Bronchial epithelial cell (primary cell): ENCODE measurements at places on chromosomes 11 and 22. TPM values are rescaled to one million over a fixed set of nuclear protein-coding genes. Genes with fewer than 3 reads are reported as not detected.
A peak's percentile ranks its signal among the peaks of the same experiment; 100 is the strongest.

- DNase-seq, result no peak
These were observed 37.8 kb upstream of the GRAMD4 start for GRCh38 chr22:46582281-46582933.

- peak; percentile 77 for DNase-seq
These were observed 1.6 kb downstream of the PIM3 start for GRCh38 chr22:49962012-49962750.

GRCh38 chr11:122910775-122911174 lies 28.2 kb downstream of the JHY start:
- peak; percentile 47 for DNase-seq

Gene CLTCL1
- 13.7 and 20.2 TPM in 2 replicates for total RNA-seq

Gene KRTAP5-2
- total RNA-seq, result not detected in 2 replicates

Gene OR52H1
- 0.38 TPM in 1 of 2 replicates, not detected in the other for total RNA-seq

GRCh38 chr22:34804604-34805003 lies 261.4 kb upstream of the ISX start:
- DNase-seq, result no peak

Gene FIBIN
- 14.2 and 33.4 TPM in 2 replicates for total RNA-seq

- peak; percentile 28 for DNase-seq
These were observed 4.5 kb upstream of the TBX10 start for GRCh38 chr11:67644042-67644441.

DNA sequence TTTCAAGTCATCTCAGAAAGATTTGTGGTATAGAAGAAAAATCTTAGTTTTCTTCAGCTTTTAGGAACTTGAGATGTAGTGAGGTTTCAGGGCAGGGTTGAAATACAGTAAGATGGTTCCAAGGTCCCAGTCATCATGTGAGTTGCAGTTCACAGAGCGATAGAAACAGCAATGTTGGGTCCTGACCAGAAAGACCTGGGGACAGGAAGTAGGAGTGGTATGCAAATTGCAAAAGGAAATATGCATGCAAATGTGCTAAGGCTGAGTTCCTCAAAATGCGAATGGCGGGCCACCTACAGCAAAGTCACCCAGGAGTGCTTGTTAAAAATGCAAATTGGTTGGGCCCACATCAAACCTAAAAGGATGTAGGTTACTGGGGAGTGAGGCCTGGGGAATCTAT lies 1032.7 kb upstream of the TENM4 start:
- DNase-seq, result no peak

Gene MS4A12
- not detected in 2 replicates for total RNA-seq

GRCh38 chr22:20239676-20240446 lies 28.3 kb downstream of the RTN4R start:
- no peak for DNase-seq

Gene GLYAT
- not detected in 2 replicates for total RNA-seq

- peak; percentile 94 for DNase-seq
These were observed 13.4 kb upstream of the ST14 start for GRCh38 chr11:130145975-130146776.

- no peak for DNase-seq
These were observed 25.2 kb downstream of the FLRT1 start for GRCh38 chr11:64060861-64061444.

DNA sequence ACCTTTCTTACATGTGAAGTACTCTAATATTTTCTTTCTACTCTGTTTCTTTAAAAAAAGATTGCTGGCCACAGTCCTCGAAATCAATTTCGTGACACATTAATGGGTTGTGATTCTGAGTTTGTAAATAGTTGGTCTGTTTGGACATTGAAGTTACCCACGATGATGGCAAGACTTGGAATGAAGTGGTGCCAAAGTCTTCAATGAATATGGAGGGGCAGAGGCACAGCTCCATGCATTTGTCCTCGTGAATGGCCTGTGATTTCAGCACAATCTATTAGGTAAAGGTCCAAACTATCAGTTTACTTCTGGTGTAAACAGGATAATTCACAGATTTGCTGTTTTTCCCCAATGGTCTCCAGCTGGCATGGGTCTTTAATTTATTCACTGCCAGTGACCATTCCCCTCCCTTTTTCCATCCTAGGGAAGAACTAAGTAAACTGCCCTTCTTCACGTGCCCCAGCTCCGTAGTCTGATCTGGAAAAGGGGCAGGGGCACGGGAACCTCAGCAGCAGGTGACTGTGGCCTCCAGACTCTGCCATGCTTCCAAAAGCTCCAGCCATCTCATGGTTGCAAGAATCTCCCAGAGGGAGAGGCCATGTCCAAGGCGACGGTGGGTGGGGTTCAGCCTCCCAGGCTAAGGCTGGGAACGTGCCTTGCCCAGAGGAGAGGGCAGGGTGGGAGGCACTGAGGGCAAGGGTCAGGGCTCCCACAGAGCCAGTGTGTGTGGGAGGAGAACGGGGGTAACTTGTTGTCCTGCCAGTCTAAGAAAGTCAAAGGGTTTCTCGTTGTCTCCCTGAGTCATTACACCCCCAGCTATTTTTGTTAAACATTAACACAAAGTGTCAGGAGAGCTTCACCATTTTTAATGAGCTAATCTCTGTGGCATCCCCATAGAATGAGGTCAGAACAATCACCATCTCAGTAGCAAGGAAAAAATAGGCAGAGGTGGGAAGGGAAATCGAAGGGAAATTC lies 16.9 kb upstream of the PEX26 start:
- peak; percentile 91 for DNase-seq
